ENCODE measurements at places on chromosomes 12 and 14.

GRCh38 chr12:109776624-109777023 is 56.6 kb downstream of the TRPV4 start:
- no peak for DNase-seq

DNA sequence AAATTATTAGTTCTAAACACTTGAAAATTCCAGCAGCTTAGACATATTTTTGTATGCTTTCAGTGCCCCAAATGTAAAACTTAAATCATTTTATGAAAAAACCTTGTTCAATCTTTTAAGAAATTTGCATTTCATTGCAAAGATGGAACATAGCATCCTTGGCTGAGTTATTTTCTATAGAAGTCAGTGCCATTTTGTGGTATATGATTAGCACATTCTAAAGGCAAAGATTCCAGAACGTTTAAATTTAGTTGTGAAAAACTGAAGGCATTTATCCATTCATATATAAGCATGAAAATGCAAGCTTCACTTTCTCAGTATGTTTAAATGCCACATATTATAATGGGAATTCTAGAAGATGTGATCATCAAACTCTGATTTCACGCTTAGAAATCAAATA is 332.1 kb downstream of the APAF1 start:
- DNase-seq: no peak

DNA sequence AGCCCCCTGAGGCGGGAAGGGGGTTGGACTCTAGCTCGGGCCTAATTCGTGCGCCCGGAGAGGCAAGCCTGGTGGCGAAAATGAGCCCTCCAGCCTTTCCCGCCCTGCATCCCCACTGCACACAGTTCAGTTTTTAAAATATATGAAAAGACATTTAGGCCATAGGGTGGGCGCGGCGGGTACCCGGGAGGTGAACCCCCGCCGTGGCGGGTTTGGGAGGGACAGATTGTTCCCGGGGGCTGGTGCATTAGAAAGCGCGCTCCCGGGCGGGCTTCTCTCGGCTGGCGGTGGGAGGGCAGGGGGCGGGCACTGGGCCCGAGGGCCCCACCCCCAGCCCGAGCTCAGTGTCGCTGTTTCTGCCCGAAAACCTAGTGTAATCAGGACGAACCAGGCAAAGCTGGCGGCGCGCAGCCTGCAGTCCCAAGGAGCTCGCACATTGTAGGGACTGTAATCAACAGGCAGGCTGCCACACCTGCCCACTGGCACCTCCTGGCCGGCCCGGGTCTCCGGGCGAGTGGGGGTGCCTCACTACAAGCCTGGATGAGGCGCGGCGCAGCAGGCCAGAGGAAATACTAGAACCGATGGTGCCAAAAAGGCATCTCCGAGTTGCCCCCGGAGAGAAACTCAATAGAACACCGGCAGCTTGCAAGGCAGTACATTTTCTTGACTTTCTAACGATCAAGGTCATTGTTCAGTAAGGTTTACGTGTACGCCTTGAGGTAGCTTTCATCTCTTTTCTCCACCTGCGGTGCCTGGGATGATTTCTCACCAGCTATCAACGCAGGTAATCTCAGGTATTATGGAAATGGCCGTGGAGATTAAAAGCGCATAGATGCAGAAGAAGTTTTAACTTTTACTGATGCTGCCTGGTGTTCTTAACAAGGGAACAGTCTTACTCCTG is 764 bp upstream of the SPTB start:
- peak; percentile 77 for DNase-seq

GRCh38 chr12:65123435-65124063 is 2.4 kb upstream of the WIF1 start:
- DNase-seq: peak; percentile 35

DNA sequence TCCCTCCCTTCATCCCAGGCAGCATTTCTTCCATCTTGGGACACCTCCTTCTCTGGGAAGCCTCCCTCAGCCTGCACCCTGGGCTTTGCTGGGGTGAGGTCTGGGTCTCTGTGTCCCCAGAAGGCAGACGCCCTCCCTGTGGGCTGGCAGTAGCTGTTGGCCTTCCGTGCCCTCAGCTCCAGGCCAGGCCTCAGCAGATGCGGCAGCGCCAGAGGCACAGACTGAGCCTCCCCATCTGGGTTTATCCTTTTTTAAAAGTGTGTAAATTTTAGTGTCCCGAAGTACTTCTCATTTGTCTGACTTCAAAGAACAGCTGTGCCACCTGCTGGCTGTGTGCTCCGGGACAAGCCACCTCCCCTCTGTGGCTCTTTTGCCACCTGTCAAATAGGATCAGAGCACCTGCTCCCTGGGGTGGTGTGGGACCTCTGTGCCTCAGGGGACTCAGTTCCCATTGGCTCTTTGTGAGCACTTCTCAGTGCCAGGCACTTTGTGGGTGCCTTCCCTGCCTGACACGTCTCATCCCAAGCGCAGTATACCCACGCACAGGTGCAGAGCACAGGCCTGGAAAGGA is 11.1 kb downstream of the EXOC3L4 start:
- no peak for DNase-seq

DNA sequence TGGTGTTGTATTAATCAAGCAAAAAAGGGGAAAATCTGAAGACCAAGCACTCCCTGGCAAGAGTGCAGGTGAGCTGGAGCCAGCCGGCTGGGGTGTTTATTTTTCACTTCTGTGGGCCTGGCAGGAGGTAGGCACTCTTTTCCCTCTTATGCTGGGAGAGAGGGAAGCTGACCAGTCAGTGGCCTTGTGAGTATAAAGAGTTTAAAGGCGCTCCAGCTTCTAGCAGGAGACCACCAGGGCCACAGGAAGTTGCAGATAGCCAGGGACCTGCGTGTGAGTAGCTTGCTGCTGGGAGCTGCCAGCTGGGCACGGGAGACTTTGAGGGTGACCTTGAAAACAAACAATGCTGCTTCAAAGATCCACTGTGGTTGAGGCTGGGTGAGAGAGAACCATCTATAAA is 217.4 kb upstream of the PWP1 start:
- no peak for DNase-seq

DNA sequence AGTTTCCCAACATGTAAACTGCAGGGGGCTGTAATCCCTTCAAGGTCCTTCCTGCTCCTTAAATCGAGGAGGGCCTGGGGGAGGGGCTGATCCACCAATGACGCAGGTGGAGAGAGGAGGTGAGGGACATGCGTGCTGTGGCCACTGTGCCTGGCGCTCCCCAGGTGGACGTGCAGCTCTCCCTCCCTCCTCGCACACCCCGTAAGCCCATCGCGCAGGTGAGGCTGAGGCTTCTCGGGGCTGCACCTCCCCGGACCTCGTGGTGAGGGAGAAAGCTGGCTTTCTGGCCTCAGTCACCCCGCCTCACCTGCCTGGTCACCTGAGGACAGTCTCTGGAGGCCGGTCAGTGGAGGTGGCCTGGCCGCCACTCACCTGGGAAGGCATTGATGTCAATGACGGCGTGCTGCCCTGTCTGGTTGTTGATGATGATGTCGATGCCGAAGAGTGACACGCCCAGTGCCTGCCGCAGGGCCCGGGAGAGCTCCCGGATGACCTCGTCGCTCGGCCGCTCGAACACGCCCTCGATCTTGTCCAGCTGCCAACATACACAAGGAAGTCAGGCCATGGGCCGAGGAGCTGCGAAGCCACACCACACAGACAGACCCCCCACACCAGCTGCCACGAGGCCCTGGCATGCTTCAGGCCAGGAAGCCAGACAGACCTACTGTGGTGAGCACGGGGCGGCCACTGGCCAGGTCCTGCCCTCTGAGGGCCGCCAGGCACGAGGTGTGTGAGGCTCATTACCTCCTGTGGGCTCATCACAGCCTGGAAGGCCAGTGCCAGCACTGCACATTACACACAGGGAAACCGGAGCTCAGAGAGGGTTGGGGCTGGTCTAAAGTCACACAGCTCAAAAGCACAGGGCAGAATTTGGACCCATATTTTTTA is 23.3 kb downstream of the CHGA start:
- no peak for DNase-seq

DNA sequence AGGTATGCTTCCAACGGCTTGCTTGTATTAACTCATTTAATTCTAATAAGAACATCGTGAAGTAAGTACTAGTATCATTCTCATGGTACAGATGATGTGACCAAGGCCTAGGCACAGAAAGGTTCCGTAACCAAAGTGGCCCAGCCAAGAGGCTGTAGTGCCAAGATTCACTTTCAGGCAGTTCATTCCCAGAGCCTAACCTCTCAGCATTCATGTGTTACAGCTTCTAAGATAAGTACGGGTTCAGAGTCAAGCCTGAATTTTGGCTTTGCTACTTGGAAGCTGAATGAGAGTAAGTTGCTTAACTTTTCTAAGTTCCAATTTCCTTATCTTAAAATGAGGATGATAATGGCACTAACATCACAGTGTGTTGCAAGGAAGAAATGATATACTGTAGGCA is 379.9 kb downstream of the AEBP2 start:
- DNase-seq: no peak

DNA sequence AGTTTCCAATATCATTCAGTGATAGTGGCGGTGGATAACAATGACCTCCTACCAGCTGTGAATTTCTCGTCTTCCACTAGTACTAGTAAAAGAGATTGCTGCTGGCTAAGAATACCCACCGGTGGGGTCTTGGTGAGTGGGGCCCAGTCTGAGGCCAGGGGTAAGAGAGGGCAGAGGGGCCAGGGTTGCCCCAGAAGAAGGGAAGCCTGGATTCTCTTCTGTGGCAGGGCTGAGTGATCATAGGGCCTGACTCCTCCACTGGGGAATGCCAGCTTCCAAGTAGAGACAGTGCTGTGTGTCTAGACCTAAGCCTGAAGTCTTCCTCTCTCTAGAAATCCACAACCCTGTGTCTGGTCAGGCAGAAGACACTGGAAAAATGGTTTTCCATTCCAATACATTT is 5.8 kb upstream of the TMEM63C start:
- no peak for DNase-seq

- no peak for DNase-seq
Measured at GRCh38 chr14:60616461-60616959, 32.8 kb downstream of the SIX1 start.

GRCh38 chr14:102323102-102323501 is 3.6 kb downstream of the ZNF839 start:
- DNase-seq: peak; percentile 76

DNA sequence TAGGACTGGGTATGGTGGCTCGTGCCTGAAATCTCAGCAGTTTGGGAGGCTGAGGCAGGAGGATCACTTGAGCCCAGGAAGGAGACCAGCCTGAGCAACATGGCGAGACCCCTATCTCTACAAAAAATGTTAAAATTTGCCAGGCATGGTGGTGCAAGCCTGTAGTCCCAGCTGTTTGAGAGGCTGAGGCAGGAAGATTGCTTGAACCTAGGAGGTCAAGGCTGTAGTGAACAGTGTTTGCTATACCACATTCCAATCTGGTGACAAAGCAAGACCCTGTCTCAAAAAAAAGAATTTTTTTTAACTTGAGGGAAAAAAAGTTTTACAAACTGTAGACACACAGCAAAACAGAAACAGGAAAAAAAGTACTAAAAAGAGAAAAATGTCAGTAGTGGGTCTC is 2.3 kb upstream of the MAP3K9 start:
- DNase-seq: no peak

DNA sequence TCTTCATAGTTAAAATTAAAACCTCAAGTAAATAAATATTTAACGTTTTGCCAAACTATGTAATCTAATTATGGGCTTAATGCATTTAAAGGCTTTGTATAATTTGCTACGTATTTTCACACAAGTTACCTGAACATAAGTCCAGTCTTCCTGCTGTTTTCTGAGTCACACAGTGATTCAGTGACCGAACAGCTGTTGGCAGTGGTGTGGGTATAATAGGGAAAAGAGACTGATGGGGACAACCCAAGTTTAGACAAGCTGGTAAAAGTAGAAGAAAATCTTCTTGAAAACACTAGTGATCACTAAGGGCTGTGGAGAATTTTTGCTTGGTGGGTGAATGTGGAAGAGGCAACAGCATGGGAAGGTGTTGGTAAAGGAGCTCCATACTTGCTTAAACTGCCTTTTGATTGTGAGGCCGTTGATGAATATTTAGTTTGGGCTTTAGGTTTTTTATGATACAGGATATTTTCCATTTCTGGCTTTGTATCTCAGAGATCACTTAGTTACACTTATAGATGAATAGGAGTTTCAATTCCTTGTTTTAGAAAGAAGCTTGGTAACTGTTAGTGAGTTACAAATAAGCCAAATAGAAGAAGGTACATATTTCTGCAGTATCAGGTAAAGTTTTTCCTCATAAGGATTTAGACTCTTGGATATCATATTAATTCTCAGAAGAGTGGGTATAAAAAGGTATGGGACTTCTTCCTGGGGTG is 23.9 kb downstream of the LRRK2 start:
- DNase-seq: no peak

- no peak for DNase-seq
Measured at GRCh38 chr14:26032348-26032747, 565.5 kb downstream of the NOVA1 start.

- DNase-seq: peak; percentile 93
Measured at GRCh38 chr14:51989293-51990234, at the start of gene RTRAF. Gene RTRAF, plus strand, starts transcription at chr14:51989546. Its CDS starts 94 bp downstream, at chr14:51989640.

DNA sequence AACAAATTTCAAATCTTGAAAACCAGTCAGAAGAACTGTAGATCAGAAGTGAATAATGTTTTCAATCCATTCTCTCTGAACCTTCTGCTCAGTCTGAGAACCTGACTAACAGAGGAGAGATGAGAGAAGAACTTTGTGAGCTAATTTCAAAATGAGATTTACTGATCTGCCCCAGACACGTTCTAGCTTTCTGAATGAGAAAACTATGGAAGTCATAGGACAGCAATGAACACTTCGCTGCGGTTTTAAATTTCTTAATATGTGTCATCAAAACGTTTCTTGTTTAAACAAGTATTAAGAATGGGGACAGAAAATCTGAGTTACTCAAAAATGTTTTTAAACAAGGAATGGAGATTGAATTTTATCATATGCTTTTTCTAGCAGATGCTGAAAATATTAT is 66.6 kb upstream of the FAR2 start:
- DNase-seq: no peak

GRCh38 chr14:74892745-74893144 is 11.0 kb downstream of the DLST start:
- DNase-seq: no peak

DNA sequence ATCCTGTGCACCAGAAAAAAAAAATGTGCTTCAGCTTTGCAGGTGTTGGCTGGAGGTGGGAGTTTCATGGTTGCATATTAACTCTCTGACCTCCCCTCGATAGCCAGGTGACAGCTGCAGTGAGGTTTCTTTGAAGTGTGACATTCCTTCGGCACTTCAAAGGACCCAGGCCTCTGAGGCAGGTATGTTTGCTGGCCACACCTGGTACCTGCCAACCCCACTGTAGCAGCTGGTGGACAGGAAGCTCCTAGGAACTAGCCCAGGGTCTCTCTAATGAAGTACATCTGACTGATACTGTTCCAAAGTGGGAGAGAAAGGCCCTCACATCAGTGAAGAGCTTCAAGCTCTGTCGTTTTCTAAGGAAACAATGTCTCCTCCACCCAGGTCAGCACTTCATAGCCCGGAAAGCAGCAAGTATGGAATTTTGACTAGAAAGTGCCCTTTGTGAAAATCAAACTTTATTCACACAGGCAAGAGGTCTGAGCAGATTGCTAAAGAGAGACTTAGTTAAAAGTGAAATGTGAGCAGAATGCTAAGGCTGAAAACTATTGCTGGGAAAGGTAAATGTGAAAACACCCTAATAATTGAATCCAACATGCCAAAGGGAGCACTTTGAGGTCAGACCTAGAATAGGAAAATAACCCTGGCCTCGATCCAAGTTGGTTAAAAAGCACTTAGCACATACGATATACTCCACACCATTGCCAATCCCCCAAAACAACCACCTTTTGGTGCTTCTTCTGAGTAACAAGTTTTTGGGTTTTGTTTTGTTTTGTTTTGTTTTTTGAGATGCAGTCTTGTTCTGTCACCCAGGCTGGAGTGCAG is 71.3 kb downstream of the PHLDA1 start:
- no peak for DNase-seq

GRCh38 chr12:57456145-57456700 is 1.1 kb downstream of the INHBE start:
- peak; percentile 84 for DNase-seq

All from cerebellar cortex (tissue), 1 donor.